ENCODE measurements at places on chromosomes 7 and 10.

DNA sequence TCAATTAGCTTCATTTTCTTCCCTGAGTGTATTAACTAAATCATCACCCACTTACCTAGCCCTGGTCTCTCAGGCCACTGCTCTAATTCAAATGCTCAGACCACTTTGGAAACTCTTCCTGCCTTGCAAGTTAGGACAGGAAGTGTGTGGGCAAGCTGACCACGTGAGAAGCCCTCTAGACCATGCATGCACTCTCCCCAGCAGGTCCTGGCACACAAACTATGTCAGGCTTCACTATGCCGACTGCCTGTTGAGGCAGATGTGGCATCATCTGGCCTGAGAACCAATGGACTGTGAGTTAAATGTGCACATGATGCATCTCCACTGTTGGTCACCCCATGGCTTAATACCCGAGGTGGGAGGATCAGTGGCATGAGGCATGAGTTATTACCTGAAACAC lies 439.6 kb downstream of the GRID1 start:
- no peak for DNase-seq

DNA sequence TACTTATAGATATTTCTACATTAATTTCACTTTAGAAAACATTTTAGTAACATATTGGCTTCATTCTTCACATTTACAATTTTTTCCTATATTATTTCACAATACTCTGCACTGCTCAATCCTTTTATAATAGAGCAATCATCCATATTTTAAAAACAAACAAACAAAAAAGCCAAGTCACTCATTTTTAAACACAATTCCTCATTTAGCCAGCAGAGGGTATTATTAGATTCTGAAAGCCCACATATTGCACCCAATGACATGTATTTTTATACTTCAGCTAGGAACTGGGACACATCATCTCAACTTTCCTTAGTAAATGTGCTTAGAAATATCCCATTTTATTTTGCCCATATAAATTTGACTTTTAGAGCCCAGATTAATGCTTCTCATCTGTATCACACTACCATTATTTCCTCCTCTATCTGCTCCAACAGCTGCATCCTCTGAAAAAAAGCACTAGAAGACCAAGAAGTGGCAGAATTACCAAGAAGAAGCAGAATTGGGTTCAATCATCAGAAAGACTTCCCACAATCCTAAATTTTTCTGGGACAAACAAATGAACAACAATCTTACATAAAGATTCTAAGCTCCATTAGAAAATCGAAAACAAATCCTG lies 29.5 kb downstream of the CTNNA3 start:
- DNase-seq = peak; percentile 69

- peak; percentile 88 for DNase-seq
Measured at GRCh38 chr7:81846398-81846797, 76.6 kb upstream of the HGF start.

- peak; percentile 73 for DNase-seq
Measured at GRCh38 chr7:93194386-93194785, 31.9 kb downstream of the HEPACAM2 start.

GRCh38 chr10:62231371-62231770 lies 37.3 kb downstream of the RTKN2 start:
- DNase-seq = peak; percentile 90

DNA sequence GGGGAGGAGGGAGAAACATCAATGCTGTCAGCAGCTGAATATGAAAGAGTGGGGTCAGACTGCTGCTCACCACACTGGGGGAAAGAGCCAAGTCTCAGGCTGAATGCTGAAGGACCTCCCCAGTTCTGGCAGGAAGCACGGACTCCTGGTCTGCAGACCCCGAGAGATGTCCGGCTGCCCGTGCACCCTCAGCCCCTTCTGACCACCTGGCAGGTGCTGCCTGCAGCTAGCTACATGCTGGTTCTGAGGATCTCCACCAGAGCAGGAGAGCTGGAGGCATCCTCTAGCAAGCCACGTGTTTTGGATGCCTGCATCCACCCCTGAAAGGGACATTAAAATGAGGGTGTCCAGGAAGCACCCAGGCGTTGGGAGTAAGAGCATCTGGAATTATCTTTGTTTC lies 74.2 kb downstream of the HTR5A start:
- no peak for DNase-seq

- no peak for DNase-seq
Measured at GRCh38 chr7:37281368-37282092, 167.1 kb downstream of the ELMO1 start.

- no peak for DNase-seq
Measured at GRCh38 chr10:124186956-124187355, 93.6 kb upstream of the CHST15 start.

GRCh38 chr10:124068929-124069328 lies 24.5 kb downstream of the CHST15 start:
- DNase-seq = no peak

GRCh38 chr10:124020981-124021815 lies 72.2 kb downstream of the CHST15 start:
- no peak for DNase-seq

- no peak for DNase-seq
Measured at GRCh38 chr10:116730464-116731260, 11.7 kb downstream of the HSPA12A start.

DNA sequence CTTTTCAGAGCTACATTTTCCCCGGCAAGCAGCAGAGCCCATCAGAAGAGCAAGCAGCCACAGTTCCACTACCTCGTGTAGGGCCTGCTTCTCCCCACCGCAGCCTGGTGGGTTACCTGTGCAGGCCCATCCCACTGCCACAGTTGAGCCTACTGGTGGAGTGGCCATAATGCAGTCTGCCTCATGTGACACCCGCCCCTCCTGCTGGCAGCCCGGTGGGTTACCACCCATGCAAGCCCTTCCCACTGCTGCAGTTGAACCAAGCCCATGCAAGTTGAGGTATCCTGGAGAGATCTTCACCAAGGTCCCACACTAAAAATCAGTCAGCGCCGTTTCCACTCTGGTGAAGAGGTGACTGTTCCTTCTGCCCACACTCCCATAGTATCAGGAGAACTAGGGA lies 32.1 kb upstream of the CNNM1 start:
- DNase-seq = no peak

- DNase-seq = no peak
Measured at GRCh38 chr7:24200407-24200966, 83.5 kb upstream of the NPY start.

DNA sequence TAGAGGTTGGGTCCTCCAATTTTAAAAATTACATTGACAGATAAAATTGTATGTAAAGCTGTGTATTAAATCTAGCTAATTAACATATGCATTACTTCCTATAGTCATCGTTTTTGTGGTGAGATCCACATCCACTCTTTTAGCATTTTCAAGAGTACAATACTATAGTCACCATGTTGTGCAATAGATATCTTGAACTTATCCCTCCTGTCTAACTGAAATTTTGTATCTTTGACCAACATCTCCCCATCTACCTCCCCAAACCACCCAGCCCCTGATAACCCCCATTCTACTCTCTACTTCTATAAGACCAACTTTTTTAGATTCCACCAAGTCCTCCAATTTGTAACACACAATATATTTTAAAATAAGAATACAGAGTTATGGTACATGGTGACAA lies 208.0 kb downstream of the RELN start:
- no peak for DNase-seq

- DNase-seq = peak; percentile 91
Measured at GRCh38 chr7:48182718-48183369, 11.6 kb downstream of the ABCA13 start.

GRCh38 chr7:102412548-102412947 lies 16.4 kb downstream of the PRKRIP1 start:
- peak; percentile 54 for DNase-seq

DNA sequence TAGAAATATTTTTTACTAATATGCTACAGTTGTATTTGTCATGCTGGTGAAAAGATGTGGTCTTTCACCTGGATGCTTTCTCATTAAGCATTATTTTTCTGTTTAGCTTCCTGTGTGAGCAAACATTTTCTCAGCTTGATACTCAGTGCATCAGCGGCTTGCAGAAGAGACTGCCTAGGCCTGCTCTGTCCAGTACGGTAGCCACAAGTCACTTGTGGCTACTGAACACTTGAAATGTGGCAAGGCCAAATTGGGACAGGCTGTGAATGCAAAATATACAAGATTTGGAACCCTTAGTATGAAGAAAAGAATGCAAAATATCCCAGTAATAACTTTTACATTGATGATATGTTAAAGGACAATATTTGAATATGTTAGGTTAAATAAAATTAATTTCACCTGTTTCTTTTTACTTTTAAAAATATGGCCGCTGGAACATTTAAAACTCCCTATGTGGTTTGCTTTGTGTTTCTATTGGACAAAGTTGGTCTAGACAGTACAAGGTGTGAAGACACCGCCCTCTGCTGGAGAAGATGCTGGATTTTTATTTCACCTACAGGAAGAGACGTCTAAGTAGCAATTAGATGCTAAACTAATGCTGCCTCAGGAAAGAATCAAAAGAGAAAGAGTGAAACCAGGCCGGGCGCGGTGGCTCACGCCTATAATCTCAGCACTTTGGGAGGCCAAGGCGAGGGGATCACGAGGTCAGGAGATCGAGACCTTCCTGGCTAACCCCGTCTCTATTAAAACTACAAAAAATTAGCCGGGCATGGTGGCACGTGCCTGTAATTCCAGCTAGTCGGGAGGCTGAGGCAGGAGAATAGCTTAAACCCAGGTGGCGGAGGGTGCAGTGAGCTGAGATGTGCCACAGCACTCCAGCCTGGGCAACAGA lies 5.3 kb downstream of the SRGN start:
- peak; percentile 84 for DNase-seq

GRCh38 chr7:110943701-110944345 lies 147.1 kb upstream of the LRRN3 start:
- DNase-seq = no peak

- peak; percentile 25 for DNase-seq
Measured at GRCh38 chr7:37915438-37915837, 1.2 kb downstream of the SFRP4 start.

DNA sequence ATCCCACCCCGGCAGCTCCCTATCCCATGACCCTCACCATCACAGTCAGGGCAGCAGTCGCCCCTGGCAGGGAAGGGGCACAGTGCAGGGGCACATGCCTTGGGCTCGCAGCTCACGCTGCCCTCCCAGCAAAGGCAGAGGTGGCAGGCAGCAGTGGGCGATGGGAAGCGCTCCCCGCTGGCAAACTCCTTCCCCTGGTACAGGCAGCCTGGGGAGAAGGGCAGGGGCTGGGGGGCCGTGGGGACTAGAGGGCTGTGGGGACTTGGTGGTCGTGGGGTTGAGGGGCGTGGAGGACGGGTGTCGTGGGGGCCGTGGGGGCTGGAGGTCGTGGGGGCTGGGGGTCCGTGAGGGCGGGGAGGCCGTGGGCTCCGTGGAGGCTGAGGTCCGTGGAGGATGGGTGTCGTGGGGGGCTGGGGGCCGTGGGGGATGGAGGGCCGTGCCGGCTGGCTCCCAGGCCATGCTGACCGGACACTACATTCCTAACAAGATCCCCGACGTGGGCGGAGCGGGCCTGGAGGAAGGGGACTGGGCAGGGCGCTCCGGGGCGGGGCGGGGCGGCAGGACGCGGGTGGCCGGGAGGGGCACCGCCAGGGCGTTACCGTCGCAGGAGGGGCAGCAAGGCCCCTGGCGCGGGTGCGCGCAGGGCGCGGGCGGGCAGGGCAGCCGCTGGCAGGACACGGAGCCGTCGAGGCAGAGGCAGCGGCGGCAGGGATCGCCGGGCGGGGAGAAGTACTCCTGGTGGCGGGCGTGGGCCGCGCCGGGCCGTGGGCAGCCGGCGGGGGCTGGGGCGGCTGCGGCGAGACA lies 20.0 kb downstream of the KCP start:
- DNase-seq = no peak

- DNase-seq = no peak
Measured at GRCh38 chr7:138546064-138546619, 86.1 kb downstream of the TRIM24 start.

GRCh38 chr7:78900806-78901205 lies 552.7 kb downstream of the MAGI2 start:
- DNase-seq = no peak

- DNase-seq = no peak
Measured at GRCh38 chr10:4953405-4953804, 9.8 kb upstream of the AKR1C1 start.

- DNase-seq = peak; percentile 5
Measured at GRCh38 chr10:32481606-32482005, 35.7 kb downstream of the CCDC7 start.

- no peak for DNase-seq
Measured at GRCh38 chr10:130357226-130357625, 221.0 kb downstream of the GLRX3 start.

GRCh38 chr7:155173905-155174304 lies 103.8 kb downstream of the HTR5A start:
- no peak for DNase-seq

GRCh38 chr10:50291261-50291850 lies 40.0 kb upstream of the ASAH2 start:
- DNase-seq = peak; percentile 19

DNA sequence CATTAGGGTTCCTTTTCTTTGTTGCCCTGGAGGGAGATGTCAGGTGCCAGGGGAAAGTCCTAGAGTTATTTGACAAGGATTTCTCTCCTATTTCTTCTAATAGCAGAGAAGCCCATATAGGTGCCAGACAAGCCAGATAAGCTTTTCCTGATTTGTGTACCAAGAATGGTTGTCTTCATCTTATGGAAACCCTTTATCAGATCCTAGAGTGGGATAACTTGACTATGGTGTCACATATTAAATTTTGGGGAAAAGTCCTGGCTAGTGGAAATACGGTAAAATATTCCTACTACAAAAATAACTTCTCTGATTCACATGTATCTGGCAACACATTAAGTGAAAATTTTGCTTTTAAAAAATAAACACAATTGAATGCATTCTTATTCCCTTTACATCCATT lies 1.2 kb downstream of the OR2A12 start:
- DNase-seq = no peak

GRCh38 chr7:4791738-4792536 lies 16.5 kb downstream of the AP5Z1 start:
- peak; percentile 24 for DNase-seq

- no peak for DNase-seq
Measured at GRCh38 chr10:59037018-59037389, 139.4 kb upstream of the PHYHIPL start.

GRCh38 chr7:120993553-120994191 lies 5.2 kb downstream of the CPED1 start:
- DNase-seq = peak; percentile 56

DNA sequence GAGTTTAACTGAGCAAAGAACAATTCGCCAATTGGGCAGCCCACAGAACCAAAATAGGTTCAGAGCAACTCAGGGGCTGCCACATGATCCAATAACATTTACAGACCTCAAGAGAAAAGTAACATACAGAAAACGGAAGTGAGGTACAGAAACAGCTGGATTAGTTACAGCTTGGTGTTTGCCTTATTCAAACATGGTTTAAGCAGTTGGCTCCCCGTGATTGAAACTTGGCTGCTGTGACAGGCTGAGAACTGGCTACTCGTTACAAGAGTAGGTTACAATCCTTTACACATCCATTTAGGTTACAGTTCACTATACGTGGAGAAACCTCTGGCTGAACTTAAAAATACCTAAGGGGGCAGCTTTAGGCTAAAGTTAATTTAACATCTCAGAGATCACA lies 673.1 kb upstream of the PHF14 start:
- DNase-seq = no peak

- DNase-seq = peak; percentile 26
Measured at GRCh38 chr7:101410743-101411507, 48.2 kb downstream of the COL26A1 start.
